ENCODE measurements at places on chromosomes 11 and 22.
A peak's percentile ranks its signal among the peaks of the same experiment; 100 is the strongest.

DNA sequence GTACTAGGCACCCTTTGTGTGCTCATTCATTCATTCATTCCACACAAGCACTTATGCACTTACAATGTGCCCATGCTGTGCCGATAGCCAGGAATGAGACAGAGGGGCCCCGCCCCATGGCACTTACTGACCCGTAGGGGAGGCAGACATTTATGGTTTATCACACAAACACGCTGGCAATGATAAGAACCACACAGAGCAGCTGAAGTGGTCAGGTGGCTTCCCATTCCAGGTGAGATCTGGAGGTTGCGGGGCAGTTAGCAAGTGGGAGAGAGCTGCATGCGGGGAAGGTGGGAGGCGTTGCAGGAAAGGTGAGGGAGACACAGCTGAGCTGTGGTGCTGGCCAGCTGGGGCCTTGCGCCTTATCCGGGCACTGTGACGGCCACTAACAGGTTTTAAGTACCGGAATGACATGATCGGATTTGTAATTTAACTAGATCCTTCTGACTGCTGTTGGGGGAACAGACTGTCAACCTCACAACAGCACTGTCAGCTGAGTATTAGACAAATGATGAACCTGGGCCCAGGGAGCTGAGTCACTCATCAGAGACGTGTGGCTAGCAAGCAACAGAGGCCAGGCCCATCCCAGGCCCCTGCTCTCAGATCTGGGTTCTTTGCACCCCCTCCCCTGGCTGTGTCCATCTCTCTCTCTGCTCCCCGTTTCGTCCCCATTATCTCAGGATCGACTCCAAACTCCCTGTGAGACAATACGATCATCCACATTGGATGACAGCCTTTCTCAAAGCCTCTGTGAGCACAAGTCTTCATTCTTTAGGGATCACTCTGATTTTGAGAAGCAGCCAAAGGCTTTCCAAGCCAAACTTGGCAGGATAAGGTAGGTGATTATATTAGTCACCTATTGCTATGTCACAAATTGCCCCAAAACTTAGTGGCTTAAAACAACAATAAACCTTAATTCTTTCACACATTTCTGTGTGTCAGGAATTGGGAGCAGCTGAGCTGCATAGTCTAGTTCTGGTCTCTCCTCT is 28.4 kb downstream of the RASD2 start:
- DNase-seq, result no peak

GRCh38 chr11:70806461-70807194 is 408.3 kb downstream of the CTTN start:
- DNase-seq, result no peak

GRCh38 chr11:73521621-73522020 is 76.3 kb downstream of the FAM168A start:
- DNase-seq, result peak; percentile 37

DNA sequence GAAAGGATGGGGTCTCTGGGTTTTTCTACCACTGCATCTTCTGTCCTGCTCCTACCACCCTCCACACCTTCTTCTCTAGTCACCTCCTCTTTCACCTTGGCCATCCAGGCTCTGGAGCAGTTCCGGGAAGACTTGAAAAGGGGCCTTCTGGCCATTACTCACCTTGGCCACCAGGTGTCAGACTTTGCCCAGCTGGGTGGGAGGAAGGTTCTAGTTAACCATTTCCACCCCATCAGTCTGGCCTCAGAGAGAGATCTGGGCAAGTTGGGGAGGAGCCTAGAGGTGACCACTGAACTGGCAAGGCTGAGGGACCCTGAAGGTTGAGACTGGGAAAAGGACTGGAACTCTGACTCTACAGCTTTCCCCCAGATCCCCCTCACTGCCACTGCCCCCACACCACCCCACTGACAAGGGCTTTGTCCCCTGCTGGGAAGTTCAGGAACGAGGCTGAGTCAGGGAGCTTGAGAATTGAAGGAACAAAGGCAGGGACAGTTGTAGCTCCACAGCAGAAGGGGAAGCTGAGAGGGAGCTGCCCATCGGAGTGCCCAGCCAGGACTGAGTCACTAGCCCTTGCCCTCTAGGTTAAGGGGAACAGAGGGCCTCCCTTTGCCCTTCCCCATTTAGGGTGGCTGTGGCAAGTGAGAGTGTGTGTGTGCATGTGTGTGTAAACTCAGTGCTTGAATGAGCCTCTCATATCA is 3.7 kb upstream of the POLD4 start:
- DNase-seq, result peak; percentile 89

DNA sequence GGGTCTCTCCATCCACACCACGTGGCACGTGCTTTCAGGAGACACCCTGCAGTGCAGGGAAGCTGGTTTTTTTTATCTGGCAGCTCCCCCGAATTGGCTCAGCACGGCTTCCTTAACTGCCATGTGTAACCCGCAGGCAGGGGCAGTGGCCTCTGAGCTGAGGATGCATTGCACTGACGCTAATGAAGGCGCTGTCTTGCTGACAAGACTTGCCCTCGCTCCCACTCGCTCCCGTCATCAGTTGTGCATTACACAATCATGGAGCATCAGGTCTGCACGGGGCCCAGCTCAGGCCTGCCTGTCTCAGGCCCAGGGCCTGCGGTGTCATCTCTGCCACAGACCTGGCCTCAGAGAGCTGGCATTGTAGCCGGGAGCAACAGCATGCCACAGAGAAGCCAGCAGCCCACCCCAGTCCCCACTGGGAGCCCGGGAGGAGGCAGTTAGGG is 95.9 kb downstream of the ARHGAP8 start:
- no peak for DNase-seq

GRCh38 chr11:87295237-87295636 is 257.5 kb downstream of the TMEM135 start:
- DNase-seq, result no peak

- no peak for DNase-seq
Observed at GRCh38 chr11:21475276-21475675, 717.6 kb upstream of the ANO5 start.

DNA sequence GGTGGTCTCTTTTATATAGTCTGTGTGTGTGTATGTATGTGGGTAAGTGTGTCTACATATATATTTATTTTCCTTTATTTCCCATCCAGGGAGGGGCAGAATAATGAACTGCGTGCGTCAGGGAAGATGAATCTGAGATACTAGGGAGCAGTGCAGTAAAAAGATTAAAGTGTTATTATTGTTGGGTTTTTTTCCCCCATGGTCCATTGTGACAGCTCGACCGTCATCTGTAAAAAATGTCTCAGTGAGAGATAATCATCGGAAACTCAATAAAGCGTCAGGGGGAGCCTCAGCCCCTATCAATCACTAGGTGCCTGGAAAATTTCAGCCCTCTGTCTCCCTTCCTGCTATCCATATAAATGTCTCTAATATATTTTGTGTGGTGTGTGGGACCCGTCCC is 64.6 kb downstream of the CLPB start:
- DNase-seq, result no peak

DNA sequence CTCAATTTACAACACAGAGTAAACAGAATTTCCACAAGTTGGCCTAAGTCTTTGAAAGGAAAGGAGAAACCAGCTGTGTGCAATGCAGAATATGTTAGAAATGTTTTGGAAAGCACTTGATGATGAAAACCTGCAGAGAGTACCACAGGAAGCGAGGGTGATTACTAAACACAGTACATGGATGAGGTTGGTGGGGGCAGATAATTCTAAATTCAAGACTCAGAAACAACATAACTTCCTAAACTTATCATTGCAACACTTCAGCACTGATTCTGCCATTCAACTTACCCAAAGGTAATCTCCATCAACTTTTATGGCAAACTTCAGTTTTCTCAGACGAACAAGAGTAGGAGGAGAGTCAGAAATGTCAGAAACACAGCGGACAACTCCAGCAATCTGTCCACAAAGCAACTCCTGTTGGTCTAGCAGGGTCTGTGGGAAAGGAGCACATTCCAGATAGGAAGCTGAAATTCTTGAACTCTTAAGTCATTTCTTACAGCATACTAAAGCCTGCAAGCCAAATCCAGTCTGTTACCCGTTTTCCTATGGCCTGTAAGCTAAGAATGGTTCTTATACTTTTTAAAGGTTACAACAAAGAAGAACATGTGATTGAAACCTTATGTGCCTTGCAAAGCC is 6.8 kb downstream of the HPS4 start:
- peak; percentile 62 for DNase-seq

- DNase-seq, result no peak
Observed at GRCh38 chr11:61771985-61772455, 19.6 kb downstream of the MYRF start.

DNA sequence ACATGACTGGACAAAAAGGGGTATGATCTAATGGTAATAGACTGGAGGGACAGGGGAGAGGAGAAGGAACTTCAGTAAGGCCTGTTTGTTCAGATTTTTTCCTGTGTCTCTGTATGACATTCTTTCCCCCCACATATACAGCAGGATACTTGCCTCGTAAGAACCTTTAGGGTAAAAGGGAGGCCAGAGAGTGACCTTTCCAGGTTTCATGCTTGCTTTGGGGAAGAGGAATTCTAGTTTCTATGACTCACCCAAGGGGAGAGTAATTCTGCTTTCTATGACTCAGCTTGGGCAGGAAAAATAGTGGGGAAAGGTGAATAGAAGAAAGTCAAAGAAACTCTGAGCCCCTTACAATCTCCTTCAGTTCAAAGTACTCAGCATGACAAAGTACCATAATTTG is 457.0 kb downstream of the DLG2 start:
- DNase-seq, result no peak

DNA sequence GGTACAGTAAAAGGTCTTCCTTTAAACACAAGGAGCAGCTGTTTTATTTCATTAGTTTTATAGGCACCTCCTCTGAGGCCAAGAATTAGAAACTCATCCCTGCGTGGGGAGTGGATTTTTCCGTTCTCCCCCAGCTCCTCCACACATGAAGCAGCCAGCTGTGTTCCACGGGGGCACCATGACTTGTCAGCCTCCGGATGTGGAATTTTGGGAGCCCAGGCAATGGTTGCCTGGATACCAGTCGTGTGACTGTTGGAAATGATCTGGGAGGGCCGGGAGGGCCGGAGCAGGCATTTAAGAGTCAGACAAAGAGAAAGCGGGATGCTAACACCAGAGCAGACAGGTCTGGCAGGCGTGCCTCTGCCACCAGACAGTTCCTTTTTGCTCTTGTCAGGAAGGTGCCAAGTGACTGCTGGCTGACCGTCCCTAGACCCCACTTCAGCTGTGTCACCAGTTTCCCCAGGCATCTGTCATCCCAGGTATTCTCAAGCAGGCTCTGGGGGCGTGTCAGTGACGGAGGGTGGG is 15.9 kb upstream of the CDC42EP2 start:
- DNase-seq, result no peak

Data from hematopoietic multipotent progenitor cell treated with erythropoietin and hydrocortisone succinate and interleukin-3 and kit ligand, for 4 days (in vitro differentiated cells).